Activated CD4-positive, alpha-beta T cell treated with anti-CD3 and anti-CD28 coated beads, Interleukin-2, amount 50 U/mL, for 24 hours (primary cell): ENCODE measurements at places on chromosomes 7 and 10.

DNA sequence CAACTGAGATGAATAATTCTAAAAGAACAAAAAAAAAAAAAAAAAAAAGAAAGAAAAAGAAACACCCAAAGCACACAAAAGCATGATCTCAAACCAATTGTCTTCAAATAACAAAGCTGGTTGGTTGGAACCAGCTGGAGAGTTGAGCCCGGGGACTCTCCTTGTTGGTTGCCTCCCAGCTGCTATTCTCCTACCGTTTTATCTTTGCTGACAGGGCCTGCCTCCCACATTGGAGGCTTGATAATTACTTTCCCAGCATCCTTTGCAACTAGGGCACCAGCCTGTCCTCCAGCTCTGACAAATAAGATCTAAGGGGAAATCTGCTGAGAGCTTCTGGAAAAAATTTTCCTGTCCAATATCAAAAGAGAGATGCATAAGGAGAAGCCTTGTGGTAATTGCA, 6.8 kb downstream of the PON1 start:
- DNase-seq: no peak

GRCh38 chr7:18125476-18125875, 97.8 kb upstream of the PRPS1L1 start:
- no peak for DNase-seq

DNA sequence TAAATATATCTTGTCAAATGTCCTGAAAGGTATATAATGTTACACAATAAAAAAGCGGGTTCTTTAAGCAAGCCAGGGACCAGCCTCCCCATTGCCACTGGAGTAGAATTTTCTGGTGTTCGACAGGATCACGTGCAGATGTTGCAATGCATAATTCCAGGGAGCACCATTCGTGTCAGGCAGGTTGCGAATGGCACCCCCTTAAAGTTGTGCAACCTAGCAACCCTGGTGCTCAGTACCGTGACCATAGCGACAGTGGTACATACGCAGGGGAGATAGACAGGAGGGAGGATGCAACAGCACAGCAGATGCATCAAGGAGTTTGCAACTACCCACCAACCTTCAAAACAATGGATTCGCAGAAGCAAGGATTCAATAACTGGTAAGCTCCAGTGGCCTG, 6.6 kb upstream of the BMPR1A start:
- no peak for DNase-seq

GRCh38 chr10:124736491-124737136, 7.6 kb downstream of the FAM53B start:
- DNase-seq: no peak

GRCh38 chr7:133827707-133828623, 299.2 kb upstream of the LRGUK start:
- DNase-seq: no peak

- no peak for DNase-seq
These were observed 60.0 kb upstream of the KLF14 start for GRCh38 chr7:130793855-130794618.

DNA sequence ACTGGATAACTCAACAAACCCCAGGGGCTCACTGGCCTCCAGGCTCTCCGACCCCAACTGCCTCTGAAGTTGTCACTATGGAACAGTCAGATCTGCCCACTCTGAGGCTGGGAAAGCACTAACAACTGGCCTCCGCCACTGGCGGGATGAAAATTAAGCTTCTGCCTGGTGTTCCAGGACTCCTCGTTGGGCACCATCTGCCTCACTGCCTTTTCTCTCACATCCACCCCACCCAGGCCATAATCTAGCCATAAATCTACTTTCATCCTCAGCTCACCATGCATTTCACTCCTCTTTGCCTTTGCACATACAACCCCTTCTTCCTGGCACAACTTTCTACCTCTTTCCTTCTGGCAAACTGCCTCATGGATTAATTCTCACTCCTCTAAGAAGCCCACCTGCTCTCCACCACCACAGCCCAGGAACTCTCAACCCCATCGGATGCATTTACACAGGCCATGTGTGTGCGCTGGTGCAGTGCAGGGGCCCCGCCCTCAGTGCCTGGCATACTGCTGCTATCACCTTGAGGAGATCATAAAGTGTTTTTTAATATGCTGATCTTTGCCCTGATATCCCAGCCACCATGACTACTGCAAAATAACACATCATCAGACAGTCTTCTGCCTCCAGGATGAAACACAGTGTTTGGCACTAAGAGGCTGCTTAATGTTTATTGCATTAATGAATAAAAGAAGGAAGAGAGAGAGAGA, 4.0 kb downstream of the CDHR1 start:
- no peak for DNase-seq

GRCh38 chr7:131774419-131775220, 218.2 kb upstream of the PODXL start:
- DNase-seq: no peak

GRCh38 chr7:7861211-7861633, 107.4 kb upstream of the GLCCI1 start:
- DNase-seq: no peak

- no peak for DNase-seq
These were observed 6.6 kb upstream of the DLX6 start for GRCh38 chr7:96998744-96999143.

GRCh38 chr7:141225916-141226618, 152.2 kb downstream of the TMEM178B start:
- DNase-seq: no peak

DNA sequence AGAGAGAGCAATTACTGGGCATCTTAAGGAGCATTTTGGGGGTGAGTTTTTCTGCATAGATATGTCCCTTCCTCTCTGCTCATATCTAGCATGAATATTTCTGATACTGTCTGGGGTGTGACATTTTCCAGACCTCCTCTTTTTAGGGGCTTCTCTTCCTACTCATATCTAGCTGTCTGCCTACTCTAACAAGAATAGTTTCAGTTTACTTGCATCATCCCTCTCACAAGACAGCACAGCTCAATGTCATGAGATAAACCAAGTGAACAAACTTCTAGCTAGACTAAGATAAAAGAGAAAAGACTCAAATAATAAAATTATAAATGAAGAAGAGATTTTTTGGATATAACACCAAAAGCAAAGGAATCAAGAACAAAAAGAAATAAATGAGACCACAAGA, 419.5 kb upstream of the SORCS1 start:
- DNase-seq: no peak

DNA sequence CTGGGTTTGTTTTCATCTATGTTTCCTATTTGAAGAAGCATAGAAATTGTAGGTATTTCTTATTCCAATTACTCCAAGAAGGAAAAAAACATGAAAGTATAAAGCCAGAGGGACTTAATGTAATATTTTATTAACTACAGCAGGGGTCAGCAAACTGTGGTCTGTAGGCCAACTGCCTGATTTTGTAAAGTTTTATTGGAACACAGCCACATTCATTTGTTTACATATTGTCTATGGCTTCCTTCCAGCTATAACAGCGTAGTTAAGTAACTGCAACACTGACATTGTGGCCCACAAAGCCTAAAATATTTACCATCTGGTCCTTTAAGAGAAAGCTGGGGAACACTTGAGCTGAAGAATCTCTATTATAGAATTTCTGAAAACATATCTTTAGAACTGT, 306.2 kb downstream of the BICC1 start:
- no peak for DNase-seq

DNA sequence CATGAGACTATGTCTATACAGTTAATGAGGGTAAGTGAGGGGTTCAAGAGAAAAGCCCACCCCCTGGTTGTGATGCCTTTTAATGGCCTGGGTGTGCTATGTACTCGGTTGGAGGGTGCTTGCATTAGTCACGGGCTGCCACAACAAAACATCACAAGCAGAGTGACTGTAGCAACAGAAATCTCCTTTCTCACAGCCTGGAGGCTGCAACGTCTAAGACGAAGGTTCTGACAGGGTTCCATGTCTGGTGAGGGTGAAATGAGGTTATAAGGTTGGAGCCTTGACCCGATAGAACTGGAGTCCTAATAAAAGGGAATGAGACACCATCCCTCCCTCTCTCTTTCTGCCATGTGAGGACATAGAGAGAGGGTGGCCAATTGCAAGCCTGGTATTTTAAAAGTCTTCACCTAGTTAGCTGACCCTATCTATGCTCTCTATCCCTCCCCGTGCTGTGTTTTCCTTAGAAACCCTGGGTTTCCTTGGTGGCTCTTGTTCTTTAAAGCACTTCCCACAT, 126.0 kb upstream of the GDF10 start:
- no peak for DNase-seq

- no peak for DNase-seq
These were observed 193.5 kb upstream of the SP8 start for GRCh38 chr7:20980232-20980631.

- DNase-seq: no peak
These were observed 98.2 kb downstream of the GLRX3 start for GRCh38 chr10:130234171-130234965.

- no peak for DNase-seq
These were observed 13.3 kb downstream of the IFIT5 start for GRCh38 chr10:89427629-89428028.

DNA sequence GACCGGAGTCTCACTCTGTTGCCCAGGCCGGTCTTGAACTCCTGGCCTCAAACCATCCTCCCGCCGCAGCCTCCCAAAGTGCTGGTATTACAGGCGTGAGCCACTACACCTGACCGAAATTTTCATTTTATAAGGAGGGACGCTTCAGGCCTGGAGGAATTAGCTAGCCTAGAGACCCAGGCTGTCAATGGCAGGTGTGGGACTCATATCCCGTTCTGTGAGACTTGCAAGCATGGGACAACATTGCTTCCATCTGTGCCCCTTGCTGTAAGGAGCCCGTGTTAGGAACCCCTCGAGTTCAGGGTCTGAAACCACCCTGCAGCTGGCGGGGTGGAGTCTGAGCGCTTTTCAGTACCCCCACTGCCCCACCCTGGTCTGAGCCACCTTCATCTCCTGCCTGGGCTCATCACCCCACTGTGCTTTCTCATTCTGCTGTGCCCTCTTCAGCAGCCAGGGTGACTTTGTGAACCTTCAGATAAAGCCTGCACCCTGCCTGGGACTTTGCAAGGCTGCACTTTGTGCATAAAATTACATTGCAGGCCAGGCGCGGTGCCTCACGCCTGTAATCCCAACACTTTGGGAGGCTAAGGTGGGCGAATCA, 1.3 kb upstream of the DAGLB start:
- no peak for DNase-seq

- no peak for DNase-seq
These were observed 201.4 kb downstream of the PTEN start for GRCh38 chr10:88064608-88065382.

GRCh38 chr7:10360050-10360449, 613.6 kb upstream of the PHF14 start:
- no peak for DNase-seq

DNA sequence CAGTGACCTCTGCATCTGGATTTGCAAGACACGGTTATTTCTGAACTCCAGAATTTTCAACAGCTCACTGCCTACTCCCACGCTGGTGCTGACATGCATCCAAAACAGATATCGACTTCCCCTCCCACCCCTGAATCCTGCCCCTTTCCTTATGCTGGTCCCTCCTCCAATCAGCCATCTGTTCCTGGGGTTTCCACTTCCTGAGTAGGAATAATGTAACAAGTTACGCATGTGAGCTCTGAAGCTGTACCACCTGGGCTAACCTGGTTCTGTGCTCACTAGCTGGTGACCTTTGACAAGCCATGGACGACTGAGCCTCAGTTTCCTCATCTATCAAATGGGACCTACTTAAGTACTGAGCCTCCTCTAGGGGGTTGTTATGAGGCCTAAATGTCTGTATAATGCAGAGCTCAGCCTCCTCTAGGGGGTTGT, 1.7 kb upstream of the NCAPG2 start:
- no peak for DNase-seq

DNA sequence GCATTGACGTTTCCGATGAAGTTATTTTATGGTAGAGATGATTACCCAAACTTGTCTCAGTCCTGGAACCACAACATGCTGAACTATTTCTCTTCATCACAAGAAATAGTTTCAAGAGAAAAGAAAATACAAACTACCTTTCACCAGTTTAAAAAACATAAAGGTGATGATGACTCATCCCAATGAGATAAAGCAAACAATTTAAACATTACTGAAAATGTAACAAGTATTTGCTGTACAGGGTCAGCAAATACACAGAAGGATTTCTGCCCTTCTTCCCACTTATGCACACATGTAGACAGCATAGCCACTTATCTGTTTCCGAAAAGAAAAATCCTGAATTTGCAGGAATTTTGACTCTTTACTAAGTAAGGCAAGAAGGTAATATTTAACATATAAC, 50.8 kb downstream of the RHOBTB1 start:
- DNase-seq: no peak

DNA sequence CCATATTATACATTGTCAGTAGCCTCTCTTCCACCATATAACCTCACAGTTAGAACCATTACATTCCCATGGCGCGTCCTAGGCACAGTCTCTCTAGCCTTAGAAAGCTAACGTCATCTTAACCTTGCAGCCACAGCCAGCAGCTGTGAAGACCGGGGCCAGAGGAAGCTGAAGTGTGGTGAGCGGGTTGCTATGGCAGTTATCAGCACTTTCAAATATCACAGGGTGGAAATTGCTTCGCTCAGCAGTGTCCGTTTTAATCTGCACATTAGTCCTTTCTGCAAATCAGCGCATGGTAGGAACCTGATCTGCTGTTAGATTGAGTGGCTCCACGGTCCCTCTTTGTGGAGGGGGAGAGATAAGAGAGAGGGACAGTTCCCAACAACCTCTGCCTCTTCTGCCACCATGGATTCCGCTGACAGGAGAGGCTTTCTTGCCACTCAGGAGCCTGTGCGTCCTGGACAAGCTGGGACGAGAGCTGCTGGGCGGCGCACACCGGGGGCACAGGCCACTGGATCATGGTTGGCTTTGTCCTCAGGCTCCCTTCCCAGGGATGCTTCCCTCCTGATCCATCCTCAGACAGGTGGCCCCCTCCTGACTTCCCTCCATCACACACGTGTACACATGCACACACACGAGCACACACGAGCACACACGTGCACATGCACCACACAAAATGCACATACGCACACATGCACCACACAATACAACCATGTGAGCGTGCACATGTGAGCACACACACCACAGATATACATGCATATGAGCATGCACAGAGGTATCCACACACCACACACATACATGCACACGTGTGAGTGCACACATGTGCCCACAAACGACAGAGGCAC, 93.8 kb downstream of the WDR37 start:
- DNase-seq: no peak

DNA sequence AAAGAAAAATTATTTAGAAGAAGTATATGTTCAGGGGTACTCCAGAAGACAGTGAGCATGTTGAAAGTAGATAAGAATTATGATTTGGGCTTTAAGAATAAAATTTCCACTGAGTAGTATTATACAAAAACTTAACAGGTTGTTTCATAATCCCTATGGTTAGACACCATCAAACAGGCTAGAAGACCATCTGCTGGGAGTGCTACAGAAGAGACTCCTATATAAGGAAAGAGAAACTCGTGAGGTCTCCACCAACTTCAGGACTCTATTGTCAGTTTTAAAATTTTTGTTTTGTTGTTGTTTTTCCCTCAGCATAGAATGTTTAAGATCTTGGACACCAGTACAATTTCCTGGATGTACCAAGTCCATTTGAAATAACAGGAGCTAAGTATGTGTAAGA, 13.1 kb downstream of the DNAJC1 start:
- DNase-seq: no peak

GRCh38 chr7:17502213-17503060, 204.0 kb downstream of the AHR start:
- DNase-seq: no peak
